ENCODE measurements at places on chromosomes 6 and 20.

- DNase-seq, result no peak
These were observed 568.9 kb upstream of the CITED2 start for GRCh38 chr6:139943391-139943790.

DNA sequence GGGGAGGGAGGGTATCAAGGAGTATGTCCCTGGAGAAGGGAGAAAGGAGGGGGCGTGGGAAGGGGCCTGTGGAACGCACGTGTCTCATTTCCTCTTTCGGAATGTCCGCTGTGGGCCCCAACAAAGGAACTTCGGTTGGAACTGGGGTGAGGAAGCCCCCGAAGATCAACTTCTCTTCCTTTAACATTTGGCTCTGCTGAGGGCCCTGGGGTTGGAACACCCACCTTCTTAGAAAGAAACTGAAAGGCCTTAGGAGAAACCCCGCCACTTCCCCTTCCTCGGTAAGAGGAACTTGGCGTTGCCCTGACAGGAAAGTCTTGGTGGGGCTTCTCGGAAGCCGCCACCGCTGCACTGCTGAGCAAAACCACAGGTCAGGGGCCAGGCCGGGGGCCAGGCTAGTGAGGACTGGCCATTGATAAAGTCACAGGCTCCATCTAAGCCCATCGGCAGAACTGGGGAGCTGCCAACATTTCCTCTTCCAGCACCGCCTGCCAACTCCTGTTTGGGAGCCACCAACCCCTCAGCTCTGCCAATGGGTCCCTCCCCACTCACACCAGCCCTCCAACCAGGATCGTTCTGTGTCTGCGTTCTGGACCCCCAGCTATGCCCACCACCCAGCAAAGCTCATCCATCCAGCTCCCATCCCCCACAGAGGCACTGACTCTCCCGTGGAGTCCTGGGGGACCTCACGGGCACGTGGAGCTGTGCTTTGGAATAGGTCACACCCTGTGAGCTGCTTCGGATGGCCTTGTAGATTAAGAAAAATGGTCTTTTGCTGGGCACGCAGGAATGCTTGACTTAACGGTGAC, 44.8 kb downstream of the FGD2 start:
- no peak for DNase-seq

DNA sequence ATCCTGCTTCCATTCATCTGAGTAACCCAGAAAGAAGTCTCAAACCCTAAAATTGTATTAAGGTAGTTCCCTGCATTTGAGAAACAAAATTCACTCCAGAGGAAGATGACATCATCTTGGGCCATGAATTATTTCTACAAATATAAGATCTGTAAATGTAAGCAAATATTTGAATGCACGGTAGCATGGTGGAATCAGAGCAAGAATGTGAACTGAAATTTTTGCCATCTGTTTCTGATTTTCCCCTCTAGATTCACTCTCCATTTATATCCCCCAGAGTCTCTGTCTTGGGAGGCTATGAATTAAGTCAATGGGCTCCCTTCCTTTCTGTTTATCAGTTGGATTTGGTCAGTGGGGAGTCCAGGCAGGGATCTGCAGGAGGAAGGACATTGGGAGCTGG, 5.8 kb upstream of the MAP3K5 start:
- no peak for DNase-seq

GRCh38 chr20:49319208-49319809, 41.5 kb upstream of the ZNFX1 start:
- DNase-seq, result no peak

DNA sequence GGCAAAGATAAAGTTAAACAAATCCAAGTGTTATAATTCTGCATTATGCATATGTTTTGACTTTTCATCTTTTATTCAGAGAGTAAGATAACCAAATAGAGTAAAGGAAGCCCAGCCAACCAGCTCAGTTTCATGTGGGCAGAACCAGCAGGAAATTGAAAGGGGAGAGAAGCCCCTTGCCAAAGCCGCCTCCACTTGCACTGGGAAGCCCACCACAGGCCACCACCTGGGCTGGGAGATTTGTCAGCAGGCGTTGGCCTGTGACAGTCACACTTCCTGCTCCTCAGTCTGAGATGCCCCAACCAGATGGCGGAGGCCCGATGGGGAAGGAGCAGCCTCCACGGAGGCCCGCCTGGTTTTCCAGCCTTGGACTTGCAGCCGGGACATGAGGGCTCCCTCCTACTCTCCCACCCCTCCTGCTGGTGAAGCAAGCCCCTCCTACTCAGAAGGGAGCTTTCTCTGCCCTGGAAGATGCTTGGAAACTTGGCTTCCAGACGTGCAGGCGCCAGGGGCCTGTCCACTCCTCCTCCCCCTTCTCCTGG, 166.8 kb upstream of the SULF2 start:
- DNase-seq, result no peak

Data from DMS79 (cell line).